ENCODE measurements at places on chromosomes 3 and 15.

DNA sequence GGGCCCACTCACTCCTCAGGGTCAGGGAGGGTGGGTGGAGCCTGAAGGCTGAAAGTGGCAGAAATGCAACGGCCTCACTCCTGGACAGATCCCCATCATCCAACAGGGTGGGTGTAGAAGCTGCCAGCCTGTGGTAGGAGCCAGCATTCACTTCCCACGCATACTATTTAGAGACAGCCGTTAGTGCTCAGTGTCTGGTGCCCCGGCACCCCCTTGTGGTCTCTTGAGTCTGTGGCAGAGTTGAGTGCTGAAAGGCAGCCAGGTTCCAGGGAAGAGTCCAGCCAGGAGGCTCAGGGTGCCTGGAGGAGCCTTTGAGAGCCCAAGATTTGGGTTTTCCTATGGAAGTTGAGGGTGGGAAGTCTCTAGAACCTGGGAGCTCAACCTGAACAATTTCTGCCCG, 2.1 kb upstream of the GNAT1 start:
- peak; percentile 70 for DNase-seq

DNA sequence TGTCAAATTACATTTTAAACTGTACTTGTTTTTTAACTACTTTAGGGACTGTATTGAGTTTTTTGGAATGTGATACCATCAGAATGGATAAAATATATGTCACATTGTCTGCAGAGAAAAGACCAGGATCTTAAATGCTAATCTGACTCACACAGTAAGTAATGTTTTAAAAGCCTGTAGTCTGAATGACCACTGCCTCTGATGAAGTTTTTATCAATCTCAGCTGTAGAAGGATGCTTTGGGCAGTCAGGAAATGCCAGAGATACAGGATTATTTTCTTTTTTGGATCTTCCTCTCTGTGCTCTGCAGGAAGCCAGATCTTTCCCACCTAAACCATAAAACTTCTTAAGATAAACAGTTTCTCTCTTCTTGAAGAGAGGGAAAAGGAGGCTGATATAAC, 73.1 kb upstream of the PRTG start:
- no peak for DNase-seq

- no peak for DNase-seq
Measured at GRCh38 chr15:92533298-92533697, 122.3 kb downstream of the FAM174B start.

- DNase-seq, result no peak
Measured at GRCh38 chr15:81882504-81882903, 163.3 kb downstream of the MEX3B start.

DNA sequence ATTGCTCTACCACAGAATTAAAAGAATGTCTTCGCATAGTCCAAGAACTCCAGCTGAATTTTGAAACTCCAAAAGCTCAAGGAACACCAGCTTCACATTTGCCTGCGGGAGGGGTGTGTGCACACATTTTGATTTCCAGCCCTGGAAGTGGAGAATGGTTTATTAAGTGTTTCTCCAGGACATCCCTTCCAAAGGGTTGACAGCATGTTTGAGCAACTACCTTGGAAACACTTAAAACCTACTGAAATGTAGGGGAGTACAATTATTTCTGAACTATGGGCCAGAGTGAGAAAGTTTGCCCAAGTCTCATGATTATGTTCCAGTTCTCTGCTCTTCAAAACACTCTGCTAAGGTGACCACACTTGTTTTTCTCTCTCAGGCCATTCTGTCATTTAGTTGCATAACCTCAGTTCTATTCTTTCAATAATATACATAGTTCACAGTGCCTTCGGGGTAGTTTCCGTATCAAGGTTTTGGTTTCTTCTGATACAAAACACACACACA, 7.9 kb downstream of the ACP3 start:
- no peak for DNase-seq

GRCh38 chr3:123275691-123276090, 73.9 kb downstream of the SEC22A start:
- no peak for DNase-seq

DNA sequence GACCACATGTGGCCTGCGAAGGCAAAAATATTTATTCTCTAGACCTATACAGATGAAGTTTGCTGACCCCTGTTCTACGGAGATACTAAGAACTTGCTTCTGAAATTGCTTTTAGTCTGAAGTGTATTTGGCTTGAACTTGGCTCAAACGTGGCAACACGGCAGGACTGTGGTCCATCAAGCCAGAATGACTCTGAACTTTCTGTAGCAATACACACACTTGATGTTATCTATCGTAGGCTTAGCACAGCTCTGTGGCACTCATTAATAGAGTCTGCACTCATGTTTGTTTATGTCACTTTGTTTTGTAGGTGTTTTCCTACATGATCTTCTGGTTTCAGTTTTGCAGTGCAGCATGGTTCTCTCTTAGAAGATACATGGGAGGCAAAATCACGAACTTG, 298.1 kb downstream of the ADAMTS17 start:
- DNase-seq, result no peak

DNA sequence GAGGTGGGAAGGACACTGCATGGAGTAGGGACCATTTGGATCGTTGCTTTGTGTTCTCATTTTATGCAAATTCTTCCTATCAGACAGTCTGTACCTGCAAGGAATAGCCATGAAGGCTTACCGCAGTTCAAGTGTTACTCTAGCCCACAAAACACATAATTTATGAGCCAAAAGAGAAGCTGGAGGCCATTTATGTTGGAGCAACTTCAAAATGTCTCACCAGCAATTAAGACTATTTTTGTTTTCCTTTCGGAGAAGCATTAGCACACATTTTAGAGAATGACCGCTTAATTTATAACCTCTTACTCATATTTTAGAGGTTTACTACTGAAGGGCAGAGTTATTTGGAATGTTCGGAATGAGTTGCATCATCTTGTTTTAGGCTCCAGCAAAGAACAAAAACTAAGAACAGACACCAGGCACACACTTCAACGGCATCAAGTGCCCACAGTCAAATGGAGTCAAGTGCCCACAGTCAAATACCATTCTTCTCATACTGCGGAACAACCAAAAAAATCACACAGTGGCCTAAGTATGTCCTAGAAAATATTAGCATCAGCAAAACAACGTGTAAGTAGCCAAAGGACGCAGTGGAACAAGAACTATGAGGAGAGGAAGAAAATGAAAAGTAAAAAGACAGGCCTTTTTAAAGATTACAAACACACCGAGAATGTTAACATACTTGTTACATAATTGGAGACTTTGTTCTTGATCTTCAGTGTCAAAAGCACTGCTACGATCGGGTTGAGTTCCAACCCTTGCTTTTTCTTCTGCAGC, 17.5 kb upstream of the GOLGA8J start:
- no peak for DNase-seq

DNA sequence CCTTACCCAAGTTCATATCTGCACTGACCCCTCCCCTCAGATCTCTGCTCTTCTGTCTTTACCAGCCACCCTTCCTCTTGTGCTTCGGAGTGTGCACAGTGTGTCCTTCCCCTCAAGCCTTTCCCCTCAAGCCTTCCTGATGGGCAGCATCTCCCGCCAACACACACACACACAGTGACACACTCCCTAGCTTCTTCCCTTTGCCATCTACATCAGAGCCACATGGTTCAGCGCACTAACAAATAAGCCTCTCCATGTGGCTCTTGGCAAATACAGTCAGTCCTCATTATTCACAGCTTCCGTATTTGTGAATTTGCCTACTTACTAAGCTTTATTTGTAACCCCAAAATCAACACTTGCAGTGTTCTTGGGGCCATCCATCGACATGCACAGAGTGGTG, 37.5 kb downstream of the SH3BP5 start:
- no peak for DNase-seq

DNA sequence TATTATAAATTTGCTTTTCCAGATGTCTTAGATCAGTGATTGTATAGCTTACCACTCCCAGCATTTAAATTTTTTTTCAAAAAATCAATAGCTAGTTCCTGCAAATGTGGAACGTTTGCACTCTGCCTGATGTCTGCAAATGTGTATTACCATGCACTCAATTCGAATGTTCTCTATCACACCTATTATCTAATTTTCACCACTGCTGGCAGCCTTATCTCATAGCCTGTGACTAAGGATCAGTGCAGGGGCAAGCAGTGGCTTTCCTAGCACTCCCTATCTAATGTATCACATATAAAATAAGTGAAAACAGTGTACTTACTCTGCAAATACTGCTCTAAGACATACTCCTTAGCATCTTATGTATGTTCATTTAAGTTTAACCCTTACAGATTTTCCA, 196.3 kb upstream of the PLSCR5 start:
- no peak for DNase-seq

DNA sequence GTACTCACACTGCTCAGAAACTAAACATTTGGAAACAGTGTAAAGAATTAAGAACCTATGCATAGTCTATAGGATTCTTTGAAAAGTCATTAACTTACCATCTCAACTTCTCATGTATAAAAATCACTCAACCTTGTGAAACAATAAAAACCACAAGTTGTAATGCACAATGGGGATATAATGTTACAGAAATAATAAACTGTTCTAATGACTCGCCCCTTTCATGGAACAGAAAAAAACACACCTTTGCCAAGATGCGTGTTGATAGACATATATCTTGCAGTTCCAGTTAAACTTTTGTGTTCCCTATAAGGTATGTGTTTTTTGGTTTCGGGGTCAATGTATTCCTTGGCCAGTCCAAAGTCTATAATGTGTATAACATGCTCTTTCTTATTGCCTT, 50.8 kb upstream of the PPIB start:
- DNase-seq, result no peak

GRCh38 chr3:31880020-31880419, 101.0 kb downstream of the OSBPL10 start:
- no peak for DNase-seq

GRCh38 chr3:150840802-150841515, 64.3 kb downstream of the MINDY4B start:
- no peak for DNase-seq

GRCh38 chr3:94011233-94011711, 17.1 kb downstream of the STX19 start:
- no peak for DNase-seq

GRCh38 chr3:29697989-29698388, 417.1 kb downstream of the RBMS3 start:
- DNase-seq, result no peak

- no peak for DNase-seq
Measured at GRCh38 chr3:112813723-112814171, 32.9 kb downstream of the CD200R1L start.

- DNase-seq, result no peak
Measured at GRCh38 chr3:52874160-52874701, 23.1 kb downstream of the STIMATE start.

DNA sequence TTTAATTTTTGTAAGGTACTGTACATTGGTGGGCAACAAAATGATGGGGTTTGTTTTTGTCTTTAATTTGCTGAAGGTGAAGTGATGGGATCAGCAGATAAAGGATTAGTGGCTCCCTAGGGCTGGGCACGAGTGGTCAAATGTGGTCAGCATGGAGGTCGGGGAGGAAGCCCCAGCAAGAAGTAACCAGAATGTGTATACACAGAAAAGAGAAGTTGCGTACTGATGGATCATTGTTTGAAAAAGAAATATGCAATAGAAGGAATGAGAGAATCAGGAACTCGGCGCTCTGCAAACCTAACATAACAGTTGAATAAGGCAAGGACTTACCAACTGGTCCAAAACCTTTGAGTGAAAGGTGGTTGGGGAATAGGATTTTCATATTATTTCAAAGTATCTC, 1.5 kb downstream of the TMOD2 start:
- no peak for DNase-seq

GRCh38 chr15:62857411-62857853, 185.1 kb upstream of the TPM1 start:
- no peak for DNase-seq

GRCh38 chr3:86801921-86802320, 189.0 kb downstream of the VGLL3 start:
- DNase-seq, result no peak

DNA sequence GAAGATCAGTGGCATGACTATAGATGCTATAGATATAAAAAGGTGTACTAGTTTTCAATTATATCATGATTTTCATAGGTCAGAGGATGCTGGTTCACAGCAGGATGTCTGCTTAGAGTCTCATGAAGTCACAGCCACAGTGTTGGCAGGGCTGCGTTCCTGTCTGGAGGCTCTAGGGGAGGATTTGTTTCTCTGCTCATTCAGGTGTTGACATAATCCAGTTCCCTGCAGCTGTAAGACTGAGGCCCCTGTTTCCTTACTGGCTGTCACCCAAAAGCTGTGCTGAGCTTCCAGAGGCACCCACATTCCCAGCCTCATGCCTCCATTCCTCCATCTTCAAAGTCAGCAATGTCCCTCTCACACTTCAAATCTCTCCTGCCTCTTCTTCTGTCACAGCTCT, 170.7 kb downstream of the OCA2 start:
- no peak for DNase-seq

GRCh38 chr3:6108957-6109356, 752.0 kb upstream of the GRM7 start:
- no peak for DNase-seq

DNA sequence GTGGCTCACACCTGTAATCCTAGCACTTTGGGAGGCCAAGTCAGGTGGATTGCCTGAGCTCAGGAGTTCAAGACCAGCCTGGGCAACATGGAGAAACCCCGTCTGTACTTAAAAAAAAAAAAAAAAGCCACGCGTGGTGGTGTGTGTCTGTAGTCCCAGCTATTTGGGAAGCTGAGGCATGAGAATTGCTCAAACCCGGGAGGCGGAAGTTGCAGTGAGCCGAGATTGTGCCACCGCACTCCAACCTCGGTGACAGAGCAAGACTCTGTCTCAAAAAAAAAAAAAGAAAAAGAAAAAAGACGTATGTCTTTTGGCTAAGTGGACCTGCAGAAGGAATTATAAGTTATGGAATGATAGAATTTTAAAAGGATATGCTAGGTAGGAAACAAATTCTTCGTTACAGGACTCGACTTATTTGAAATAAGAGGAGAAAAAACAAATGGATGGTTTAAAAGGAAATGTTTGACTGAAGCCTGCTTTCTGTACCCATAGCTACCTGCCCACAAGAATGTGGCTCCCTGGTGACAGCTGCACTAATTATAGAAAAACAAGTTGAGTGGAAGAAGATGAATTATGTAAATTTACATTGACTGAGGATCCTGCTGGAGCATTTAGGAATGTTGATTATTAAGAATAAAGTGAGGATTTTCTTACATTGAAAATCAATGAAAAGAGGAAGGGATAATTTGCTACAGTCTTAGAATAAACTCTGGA, 36.0 kb upstream of the SKIL start:
- DNase-seq, result no peak

GRCh38 chr3:128497305-128498126, 4.5 kb upstream of the GATA2 start:
- DNase-seq, result peak; percentile 76

GRCh38 chr3:46065750-46066256, 38.5 kb upstream of the XCR1 start:
- no peak for DNase-seq

GRCh38 chr15:49225572-49226281, 55.7 kb downstream of the GALK2 start:
- DNase-seq, result peak; percentile 41
